ENCODE measurements at places on chromosomes 1 and 21.

- peak; percentile 45 for DNase-seq
These were observed 7.3 kb upstream of the AMIGO1 start for GRCh38 chr1:109516872-109517271.

- DNase-seq: no peak
These were observed 10.4 kb upstream of the CD34 start for GRCh38 chr1:207921321-207921720.

GRCh38 chr1:4658643-4659628 lies 4.5 kb downstream of the AJAP1 start:
- no peak for DNase-seq

- peak; percentile 13 for DNase-seq
These were observed 20.7 kb upstream of the CYP2J2 start for GRCh38 chr1:59947047-59947938.

Data from AG09309 (cell line).